ENCODE measurements at places on chromosomes 13 and 19.

DNA sequence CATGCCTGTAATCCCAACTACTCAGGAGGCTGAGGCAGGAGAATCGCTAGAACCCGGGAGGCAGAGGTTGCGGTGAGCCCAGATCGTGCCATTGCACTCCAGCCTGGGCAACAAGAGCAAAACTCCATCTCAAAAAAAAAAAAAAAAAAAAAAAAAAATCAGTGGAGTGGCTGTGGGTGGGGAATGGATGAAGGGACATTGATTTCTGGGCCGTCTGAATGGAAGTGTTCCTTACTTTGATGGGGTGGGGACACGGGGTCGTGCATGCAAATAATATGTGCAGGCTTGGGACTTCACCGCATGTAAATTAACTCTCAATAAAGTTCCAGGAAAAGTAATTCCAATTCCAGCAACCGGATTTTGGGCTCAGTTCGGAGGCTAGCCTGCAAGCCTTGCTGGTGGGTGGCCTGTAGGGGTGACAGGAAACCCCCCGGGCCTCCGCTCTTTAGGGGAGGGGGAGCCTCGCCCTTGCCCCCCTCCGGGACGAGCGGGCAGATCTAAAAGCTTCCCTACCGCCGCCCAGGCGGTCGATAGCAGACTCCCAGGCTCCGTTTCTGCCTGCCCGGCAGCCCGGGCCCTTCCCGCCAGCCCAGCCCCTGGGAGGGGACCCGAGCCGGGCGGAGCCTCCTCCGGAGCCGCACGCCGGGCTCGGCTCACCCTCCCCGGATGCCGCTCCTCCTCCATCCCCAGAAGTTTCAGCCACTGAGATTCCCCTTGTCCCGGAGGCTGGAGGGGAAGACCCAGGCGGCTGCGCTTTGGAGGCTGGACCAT is 48.0 kb upstream of the ADGRE5 start:
- no peak for DNase-seq

GRCh38 chr19:2978772-2979171 is 1.4 kb downstream of the TLE6 start:
- DNase-seq: no peak

DNA sequence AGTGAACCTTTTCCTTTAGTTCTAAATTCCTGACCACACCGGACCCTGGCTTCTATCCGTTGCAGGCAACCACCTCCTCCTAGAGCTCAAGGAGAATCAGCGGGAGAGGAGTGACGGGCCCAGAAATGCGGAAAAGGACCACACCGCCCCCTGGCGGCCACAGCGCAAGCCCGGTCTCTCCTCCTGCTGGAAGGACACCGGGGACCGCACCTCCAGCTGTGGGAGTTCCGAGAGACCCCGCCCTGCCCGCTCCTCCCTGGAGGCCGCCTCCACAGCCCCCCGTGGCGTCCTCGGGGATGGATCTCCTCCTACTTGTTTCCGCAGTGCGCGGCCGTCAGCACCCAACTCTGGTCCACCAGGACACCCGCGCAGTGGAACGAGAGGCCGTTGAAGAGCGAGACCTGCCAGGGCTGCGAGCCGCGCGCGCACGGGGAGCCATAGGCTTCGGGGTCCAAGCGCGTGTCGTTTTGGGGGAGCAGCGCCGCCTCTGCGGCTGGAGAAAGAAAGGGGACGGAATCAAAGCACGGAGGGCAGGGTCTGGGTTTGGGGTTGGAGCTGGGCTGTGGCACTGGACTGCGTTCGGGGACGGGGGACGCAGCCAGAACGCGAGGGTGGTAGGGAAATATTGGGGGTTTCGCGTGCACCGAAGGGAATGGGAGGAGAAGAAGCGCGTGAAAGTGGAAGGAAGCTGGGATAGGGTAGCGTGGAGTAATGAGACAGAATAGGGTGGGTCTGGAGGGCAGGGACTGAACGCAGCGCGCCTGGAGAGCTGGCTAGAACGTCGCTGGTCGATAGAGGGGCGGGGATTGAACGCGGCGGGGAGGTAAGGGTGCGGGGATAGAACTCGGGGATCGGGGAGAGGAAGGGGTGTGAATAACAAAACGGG is 2.5 kb downstream of the KLK10 start:
- DNase-seq: peak; percentile 62

GRCh38 chr13:66689628-66690027 is 540.5 kb downstream of the PCDH9 start:
- DNase-seq: peak; percentile 25

DNA sequence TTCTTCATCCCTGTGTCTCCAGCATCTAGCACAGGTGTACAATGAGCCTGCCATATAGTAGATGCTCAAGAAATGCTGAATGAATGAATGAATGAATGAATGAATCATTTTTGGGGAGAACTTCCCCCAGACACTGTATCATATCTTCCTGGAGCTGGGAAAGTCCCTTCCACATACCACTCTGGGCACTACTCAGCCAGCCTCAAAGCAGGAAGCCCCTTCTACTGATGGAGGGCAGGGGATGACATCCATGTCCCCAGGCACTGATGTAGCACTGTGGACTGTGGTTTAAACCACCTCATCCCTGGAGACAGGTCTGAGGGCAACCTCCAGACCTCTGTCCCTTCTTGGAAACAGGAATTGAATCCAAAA is 4.8 kb downstream of the GNA15 start:
- DNase-seq: no peak

DNA sequence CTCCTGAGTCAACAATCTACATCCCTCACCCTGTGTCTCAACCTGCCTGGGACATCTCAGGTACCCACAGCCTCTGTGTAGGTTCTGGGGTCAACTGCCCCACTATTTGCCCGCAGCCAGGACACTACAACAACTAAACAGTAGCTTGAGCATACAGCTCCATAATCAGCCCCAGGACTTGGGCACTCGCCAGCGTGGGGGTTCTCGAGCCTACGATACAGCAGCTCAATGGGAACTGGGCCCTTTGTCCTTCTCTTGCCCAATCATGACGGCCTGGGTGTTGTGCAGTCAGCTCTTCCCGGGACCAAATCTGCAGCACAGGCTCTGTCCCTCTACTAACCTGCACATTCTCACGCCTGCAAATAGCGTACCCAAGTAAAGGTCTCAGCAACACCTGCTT is 1.3 kb downstream of the ZNF180 start:
- no peak for DNase-seq
